GM13977 (cell line): ENCODE measurements at places on chromosomes 12 and 14.

DNA sequence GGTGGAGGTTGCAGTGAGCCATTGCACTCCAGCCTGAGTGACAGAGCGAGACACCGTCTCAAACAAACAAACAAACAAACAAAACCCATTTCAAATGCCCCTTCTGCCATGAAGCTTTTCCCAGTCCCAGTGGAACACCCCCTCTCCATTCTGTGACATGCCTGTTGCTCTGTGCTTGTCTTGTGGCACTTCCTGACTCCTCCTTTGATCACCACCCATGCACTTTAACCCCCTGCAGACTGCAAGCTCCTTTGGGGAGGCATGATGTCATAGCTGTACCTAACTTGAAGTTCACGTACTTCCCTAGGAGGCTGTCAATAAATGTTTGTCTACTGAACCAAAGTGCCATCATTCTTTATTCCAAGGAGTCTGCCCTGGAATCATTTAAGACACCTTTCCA is 64.7 kb downstream of the TMCC3 start:
- no peak for DNase-seq

- DNase-seq: no peak
These were observed 37.1 kb downstream of the CLIP1 start for GRCh38 chr12:122385171-122386016.

- no peak for DNase-seq
These were observed 201.9 kb downstream of the AACS start for GRCh38 chr12:125267114-125267513.

- no peak for DNase-seq
These were observed 37.7 kb downstream of the PPFIBP1 start for GRCh38 chr12:27561535-27562350.

GRCh38 chr14:34678306-34678705 is 36.1 kb downstream of the CFL2 start:
- no peak for DNase-seq

GRCh38 chr12:2779281-2779680 is 15.5 kb upstream of the FKBP4 start:
- DNase-seq: no peak

DNA sequence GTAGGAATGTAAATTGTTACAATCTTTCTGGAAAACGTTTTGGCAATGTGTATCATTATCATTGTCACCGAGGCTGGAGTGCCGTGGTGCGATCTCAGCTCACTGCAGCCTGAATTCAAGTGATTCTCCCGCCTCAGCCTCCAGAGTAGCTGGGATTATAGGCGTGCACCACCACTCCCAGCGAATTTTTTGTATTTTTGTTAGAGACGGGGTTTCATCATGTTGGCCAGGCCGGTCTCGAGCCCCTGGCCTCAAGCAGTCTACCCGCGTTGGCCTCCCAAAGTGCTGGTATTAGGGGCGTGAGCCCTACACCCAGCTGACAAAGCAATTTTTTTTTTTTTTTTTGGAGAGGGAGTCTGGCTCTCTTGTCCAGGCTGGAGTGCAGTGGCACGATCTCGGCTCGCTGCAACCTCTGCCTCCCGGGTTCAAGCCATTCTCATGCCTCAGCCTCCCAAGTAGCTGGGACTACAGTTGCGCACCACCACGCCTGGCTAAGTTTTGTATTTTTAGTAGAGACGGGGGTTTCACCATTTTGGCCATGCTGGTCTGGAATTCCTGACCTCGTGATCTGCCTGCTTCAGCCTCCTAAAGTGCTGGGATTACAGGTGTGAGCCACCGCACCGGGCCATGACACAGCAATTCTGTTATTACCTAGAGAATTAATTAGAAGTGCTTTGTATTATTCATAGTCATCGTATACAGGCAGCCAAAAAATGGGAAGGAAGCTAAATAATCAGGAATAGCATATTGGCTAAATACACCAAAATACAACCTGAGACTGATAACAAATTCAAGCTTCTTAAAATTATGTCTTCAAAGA is 1.2 kb downstream of the ACTR6 start:
- no peak for DNase-seq

GRCh38 chr14:78405079-78405856 is 235.1 kb downstream of the NRXN3 start:
- DNase-seq: no peak

DNA sequence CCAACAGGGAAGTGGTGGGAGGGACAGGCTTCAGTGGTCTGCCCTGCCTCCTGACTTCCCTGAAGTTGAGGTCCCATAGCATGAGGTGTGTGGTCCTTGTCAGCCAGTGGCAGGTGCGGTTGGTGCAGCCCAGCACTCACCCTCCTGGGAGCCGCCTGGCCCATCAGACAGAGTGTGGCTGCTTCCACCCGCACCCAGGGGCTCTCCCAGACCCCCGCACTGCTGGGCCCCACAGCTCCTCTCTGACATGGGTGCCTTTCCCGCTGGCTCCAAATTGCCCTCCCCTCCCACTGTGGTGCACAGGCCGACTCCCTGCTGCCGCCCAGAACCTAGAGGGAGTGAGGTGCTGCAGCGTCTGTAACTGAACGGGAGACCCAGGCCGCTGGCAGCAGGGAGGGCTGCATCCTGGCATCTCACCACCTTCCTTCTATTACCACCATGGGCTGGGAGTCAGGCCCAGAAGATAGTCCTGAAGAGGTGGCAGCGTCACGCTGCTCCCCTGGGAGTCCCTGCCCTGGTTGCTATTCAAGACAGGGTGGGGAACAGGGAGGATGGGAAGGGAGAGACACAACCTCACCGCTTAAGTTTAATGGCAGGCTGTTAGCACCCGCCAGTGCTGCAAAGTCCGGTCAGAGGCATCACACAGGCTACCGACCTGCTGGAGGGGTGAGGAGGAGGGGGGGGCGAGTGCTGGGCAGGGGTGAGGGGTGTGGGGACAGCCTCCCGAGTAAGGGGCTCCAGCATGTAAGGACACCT is 180.6 kb upstream of the PRMT8 start:
- no peak for DNase-seq

DNA sequence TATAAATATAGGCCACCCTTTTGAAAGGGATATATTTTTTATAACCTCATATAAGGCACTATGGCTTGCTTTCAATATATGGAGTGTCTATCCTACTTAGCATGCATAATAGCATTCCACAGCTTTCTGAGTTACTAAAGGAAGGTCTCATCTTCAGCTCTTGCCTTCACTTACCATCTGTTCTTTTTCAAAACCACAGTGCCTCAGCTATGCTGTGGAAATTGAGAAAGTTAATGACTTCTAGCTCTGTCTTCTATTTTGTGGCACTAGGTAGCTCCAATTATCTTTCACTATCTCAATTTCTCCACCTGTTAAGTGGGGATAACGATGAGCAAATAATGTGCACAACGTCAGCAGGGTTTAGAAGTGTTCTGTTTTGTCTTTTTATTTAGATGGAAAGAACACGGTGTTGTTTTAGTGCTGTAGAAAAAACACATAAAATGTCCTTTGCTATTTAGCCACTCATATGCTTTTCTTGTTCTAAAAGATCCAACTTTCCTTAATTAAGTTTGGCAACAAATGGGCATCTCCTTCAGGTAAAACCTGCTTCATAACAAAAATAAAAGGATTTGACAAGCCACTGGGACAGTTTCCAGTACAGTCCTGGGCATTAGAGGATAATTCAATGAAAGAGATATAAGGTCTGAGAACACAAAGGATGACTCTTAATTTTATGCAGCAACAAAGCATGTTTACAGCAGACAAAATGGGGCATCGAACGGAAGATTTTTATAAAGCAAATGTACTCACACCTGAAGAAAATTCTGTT is 462.0 kb upstream of the SYT1 start:
- no peak for DNase-seq

DNA sequence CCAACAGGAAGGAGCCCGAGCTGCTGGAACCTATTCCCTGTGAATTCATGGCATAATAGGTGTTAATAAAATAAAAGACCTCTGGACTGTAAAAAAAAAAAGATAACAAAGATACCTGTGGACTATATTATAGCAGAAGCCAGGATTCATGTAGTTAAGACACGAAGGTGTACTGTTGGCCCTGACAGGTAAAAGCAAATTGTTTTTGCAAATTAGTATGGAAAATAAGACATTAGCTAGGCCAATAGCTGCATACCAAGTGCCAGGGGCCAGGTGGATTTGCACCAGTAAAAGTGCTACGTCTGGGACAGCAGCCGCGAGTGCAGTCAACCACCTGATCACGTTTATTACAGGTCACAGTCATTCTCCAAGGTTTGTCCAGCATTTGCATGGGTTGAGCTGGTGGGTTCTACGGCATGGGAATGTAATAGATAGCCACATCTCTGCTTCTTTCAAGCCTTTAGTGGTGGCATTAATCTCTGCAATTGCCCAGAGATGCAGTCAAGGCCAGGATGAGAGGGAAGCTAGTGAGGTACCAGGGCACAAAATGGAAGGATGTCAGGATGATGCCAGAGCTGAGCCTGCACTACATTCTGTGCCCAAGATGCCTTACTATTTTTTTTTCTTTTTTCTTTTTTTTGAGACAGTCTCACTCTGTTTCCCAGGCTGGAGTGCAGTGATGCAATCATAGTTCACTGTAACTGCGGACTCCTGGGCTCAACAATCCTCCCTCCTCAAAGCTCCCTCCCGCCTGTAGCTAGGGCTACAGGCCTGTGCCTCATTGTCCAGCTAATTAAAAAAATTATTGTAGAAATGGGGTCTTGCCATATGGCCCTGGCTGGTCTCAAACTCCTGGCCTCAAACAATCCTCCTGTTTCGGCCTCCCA is 26.3 kb downstream of the TNFAIP2 start:
- DNase-seq: no peak

GRCh38 chr14:49895480-49895879 is 2.6 kb downstream of the ARF6 start:
- no peak for DNase-seq

DNA sequence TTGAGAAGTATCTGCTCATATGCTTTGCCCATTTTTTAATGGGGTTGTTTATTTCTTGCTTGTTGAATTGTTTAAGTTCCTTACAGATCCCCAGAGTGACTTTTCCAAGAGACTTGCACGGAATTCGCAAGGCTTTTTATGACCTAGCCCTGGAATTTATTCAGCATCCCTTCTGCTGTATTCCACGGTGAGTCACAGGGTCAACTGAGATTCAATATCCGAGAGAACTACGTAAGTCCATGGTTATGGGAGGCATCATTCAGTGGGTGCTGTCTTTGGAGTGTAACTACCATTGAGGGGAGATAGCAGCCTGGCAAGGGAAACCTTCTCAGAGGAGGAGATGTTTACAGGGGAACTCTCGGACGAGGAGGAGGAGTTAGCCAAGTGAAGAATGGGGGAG is 20.9 kb upstream of the GPRC5A start:
- DNase-seq: no peak

DNA sequence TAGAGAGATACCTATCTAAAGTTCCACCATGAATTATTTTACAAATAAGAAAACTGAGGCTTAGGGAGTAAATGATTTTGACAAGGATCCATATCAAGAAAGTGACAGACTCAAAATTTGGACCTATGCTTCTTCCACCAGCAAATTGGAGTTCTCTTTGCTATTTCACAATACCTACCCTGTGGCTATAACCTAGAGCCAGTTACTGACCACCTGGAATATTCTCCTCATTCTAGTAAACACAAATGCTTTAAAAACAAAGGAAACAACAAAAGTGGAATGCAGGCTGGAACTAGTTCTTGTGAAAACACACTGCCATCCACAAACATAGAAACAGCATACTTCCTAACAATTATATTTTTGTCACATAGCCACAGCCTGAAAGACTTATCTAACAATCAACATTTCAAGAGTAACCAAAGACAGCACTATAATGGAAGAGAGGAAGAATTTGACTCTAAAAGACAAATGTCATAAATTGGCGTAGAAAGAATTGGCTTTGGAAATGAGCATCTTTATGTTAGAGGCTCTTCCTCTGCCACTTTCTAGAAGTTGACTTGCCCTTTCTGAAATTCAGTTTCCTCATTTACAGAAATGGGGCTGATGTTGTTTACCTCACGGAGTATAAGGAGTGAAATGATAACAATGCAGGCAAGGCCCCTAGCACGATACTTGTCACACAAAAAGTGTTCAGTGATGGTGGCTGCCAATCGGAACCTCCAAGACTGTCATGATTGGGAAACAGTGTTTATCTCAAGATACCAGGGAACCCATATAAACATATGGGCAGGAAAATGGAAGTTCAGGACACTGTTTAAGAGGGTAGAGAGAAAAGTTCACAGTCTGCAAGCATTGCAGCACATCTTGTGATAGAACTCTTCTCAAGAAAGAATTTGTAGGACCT is 138.6 kb upstream of the LGR5 start:
- DNase-seq: no peak
